Right cardiac atrium (tissue), 5 donors: ENCODE measurements at places on chromosomes 16 and 17. TPM values are rescaled to one million over a fixed set of nuclear protein-coding genes. Genes with fewer than 3 reads are reported as not detected.
A peak's percentile ranks its signal among the peaks of the same experiment; 100 is the strongest.

Gene DPEP2
- 2.2 TPM for total RNA-seq

Gene KRT16
- total RNA-seq: not detected

Gene SPATA32
- total RNA-seq: not detected

DNA sequence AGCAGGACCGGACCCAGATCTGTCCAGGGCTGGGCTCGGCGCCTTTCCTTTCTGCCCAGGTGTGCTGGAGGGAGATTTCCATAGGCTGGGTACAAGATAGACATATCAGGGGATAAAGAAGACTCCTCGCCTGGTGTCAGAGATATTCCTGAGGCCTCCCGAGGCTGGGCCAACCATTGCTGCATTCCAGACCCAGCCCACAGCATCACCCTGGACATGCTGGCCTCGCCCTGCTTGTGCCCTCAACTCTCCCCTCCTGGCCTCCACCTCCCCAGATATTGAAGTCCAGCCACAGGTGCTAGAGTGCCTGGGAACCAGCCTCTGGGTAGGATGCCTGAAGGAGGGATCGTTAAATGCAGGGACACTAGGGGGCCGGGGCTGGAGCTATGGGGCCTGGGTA is 2.1 kb downstream of the CD300LG start:
- no peak for DNase-seq

DNA sequence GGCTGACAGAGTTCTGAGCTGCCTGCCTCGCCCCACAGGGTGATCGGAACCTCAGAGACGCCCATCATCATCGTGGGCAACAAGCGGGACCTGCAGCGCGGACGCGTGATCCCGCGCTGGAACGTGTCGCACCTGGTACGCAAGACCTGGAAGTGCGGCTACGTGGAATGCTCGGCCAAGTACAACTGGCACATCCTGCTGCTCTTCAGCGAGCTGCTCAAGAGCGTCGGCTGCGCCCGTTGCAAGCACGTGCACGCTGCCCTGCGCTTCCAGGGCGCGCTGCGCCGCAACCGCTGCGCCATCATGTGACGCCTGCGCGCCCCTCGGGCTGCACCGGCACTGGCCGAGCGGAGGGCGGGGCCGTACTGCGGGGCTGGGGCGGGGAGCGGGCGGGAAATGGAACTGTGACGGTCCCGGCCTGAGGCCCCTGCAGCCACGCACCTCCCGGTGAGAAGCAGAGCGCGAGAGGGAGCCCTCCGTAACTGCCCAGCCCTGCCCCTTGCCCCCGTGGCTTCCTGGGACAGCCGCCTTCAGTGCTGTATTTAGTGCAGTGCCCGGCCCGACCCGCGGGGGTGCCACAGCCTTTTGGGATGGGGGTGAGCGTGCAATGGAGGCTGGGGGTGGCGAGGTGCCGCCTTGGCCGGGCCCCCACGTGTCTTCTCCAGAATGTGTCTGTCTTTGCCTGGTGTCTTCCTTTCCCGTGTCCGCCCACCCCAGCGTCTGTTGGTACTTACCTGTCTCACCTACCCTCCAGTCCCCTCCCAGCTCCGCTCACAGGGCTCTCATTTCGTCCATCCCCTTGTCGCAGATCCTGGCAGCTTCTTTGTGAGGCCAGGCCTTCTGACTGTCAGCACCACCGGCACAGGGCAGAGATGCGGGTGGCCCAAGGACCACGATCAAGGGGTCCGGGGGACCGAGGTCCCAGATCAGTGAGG is 9.8 kb downstream of the RASL10B start:
- no peak for DNase-seq

- DNase-seq: no peak
Observed at GRCh38 chr16:84082110-84082509, 34.6 kb downstream of the MBTPS1 start.

- peak; percentile 63 for DNase-seq
Observed at GRCh38 chr17:13031718-13032350, 14.0 kb upstream of the ELAC2 start.

DNA sequence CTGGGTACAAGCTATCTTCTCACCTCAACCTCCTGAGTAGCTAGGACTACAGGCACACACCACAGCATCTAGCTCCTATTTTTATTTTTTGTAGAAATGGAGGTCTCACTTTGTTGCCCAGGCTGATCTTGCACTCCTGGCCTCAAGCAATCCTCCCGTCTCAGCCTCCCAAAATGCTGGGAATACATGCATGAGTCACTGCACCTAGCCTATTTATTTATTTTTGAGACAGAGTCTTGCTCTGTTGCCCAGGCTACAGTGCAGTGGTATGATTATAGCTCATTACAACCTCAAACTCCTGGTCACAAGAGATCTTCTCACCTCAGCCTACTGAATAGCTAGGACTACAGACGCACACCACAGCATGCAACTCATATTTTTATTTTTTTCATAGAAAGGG is 40.1 kb upstream of the RGS9 start:
- DNase-seq: no peak
